Activated CD4-positive, alpha-beta T cell treated with anti-CD3 and anti-CD28 coated beads, Interleukin-2, amount 50 U/mL, for 24 hours (primary cell): ENCODE measurements at places on chromosomes 16 and 17.

DNA sequence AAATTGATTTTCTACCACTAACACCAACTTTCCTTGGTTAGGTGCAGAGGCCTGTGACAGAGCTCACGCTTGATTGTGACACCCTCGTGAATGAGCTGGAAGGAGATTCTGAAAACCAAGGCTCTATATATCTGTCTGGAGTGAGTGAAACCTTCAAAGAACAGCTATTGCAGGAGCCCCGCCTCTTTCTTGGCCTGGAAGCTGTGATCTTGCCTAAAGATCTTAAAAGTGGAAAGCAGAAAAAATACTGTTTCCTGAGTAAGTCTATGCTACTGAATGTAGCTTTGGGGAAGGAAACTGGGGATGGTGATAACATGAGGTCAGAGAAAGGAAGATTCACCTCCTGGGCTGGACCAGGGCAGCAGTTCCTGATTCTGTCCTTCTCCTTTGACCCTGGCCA lies 38.3 kb downstream of the REXO5 start:
- no peak for DNase-seq

- no peak for DNase-seq
These were observed 975 bp downstream of the SNX29 start for GRCh38 chr16:11977376-11978041.

GRCh38 chr17:83170571-83171260 lies 91.3 kb downstream of the METRNL start:
- no peak for DNase-seq

DNA sequence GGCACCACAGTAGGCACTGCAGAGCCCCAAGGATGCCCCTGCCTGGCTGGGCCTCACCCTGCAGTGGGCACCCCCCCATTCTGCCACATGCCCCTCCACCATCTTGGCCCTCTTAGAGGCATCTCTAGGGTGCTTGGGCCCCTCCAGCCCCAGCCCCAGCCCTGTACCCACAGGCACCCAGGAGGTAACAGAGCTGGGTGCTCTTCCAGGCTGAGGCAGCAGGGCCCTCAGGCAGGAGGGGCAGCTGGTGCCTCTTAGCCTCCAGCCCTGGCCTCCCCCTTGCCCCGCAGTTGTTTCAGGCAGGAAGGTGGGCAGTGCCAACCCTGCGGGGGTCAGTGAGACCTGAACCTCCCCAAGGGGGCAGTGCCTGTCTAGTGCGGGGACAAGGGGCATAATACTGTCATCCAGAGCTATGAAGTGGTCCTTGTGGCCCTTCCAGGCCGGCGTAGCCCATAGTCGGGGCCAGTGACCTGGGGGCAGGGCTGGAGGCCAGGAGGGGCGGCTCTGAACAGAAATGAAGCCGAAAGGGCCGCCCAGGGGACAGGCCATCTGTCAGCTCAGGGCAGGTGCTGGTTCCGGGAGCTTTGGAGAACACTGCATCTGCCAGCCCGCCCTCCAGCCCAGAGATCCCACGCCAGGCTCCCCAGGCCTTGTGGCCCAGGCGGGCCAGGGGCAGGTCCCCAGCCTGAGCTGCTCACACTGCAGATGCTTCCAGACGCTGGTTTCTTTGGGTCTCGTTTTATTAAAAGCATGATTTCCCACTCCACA lies 4.9 kb upstream of the AATK start:
- DNase-seq, result no peak

- DNase-seq, result no peak
These were observed 6.8 kb upstream of the WDR45B start for GRCh38 chr17:82655038-82655479.

- DNase-seq, result no peak
These were observed 38.3 kb upstream of the ACSM2B start for GRCh38 chr16:20614186-20615141.

DNA sequence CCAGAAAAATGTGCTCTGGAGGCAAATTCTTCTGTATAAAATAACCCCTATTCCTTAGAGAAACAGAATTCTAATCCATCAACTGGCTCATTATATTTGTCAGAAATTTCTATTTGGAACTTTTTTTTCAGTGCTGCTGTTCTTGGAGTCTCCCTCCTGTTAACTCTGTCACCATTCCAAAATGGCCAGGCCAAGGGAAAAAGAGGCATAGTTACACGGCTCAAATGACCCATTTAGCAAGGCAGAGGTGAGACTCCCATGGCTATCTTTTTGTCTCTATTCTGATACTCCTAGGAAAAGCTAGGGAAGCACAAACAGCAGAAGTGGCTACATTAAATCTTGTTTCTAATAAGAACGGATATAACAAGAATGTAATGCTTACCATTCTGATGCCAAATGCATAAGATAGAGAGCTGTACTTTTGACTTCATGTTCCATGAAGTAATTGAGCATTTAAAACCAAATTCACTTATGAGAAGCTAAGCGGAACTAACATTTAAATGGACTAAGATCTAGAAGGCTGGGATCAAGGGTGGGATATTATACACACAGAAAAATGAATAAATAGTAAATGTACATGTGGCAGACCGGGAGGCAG lies 64.4 kb upstream of the CORO6 start:
- DNase-seq, result no peak

DNA sequence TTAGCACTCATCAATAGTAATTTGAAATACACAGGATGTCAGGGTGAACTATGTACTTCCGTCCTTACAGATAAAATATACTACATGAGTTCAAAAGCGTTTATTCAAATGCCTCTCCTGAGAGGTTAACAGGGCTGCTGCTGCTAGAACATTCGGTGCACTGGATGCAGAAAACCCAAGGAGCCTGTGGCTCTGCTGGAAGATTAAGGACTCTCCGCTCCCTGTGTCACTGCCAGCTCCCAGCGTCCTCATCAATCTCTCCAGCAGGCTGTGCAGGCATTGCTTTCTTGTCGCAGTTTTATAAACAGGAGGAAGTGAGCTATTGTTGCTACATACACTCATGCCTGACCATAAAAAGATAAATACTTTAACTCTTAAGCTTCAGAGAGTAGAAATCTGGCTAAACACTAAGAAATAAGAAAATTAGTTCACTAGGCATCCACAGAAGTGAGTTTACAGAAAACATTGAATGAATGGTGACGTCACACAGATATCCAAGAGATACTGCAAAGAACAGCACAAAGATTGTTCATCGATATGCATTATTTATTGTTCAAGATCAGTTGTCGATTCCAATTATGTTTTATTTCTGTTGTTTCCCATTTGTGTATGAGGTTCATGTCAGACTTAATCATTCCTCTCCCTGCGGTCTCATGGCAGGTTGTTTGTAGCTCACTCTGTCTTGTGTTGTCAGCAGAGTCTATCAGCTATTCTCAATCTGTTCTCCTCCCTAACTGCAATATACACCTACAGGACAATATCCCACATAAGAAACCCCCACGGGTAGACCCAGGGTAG lies 127.9 kb upstream of the MON1B start:
- no peak for DNase-seq

- DNase-seq, result no peak
These were observed 1.7 kb downstream of the EMP2 start for GRCh38 chr16:10578474-10579316.

DNA sequence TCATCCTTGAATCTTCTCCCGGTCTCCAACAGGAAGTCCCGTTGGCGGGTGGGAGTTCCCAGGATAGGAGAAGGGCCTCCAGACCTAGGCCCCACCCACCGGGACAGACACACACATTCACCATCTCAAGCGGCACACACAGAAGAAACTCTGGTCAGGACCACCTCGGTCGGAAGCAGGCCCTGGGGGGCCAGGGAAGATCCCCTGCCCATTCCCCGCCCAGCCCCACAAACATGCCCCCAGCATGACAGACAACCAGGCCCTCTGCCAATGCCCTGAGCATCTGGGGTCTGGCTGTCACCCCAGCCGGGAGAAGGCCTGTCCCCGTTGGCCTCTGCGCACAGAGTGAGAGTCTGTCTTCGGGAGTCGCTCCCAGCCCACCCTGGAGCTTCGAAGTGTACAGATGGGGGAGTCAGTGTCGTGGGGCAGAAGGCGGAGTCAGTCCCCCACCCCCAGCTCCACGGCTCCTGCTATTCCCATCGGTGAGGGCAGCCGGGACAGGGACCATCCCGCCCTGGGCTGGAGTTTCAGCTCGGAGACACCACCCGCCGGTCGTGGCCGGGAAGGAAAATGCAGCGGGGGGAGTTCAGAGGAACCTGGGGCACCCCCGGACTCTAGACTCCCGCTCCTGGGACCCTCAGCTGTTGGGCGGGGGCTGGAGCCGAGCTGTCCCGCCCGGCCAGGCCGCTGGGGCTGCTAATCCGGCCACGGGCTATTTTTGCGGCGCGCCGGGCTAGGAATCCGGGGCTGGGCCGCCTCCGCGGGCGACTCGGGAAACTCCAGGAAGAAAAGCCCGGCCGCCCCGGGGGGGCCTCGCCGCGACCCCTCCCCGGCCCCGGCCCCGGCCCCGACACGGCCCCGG lies 660 bp downstream of the RHBDF1 start:
- DNase-seq, result no peak

- DNase-seq, result no peak
These were observed 225.3 kb downstream of the WWOX start for GRCh38 chr16:78324649-78325285.

GRCh38 chr17:75816693-75817092 lies 27.5 kb downstream of the UNC13D start:
- no peak for DNase-seq

DNA sequence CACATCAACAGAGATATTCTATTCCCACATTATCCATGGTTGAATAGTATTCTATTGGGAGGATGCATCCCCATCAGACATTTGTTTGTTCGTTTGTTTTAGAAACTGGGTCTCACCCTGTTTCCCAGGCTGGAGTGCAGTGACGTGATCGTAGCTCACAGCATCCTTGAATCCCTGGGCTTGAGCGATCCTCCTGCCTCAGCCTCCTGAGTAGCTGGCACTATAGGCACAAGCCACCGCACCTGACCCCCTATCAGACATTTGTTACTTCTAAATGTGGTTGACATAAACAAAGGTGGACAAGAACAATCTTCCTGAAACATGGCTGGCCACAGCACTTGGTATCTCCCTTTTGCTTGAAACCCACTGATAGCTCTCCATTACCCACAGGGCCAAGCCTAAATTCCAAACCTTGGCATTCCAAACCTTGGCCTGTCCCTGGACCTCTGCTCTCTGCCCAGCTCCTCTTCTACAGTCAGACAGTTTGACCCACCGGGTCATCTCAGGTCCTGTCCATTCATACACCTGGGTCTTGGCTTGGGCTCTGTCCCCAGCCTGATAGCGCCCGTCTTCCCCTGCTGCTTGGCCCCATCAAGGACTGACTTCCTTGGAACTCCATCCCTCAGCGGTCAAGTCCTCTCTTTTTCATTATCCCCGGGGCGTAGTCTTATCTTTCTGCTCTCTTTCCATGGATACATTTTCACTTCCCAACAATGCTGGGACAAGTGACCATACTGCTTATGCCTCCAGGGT lies 1.5 kb upstream of the PRR29 start:
- DNase-seq, result no peak

- DNase-seq, result no peak
These were observed 4.3 kb downstream of the ADCY7 start for GRCh38 chr16:50270510-50271147.

- DNase-seq, result no peak
These were observed 550.1 kb upstream of the PSMD7 start for GRCh38 chr16:73746554-73746953.

DNA sequence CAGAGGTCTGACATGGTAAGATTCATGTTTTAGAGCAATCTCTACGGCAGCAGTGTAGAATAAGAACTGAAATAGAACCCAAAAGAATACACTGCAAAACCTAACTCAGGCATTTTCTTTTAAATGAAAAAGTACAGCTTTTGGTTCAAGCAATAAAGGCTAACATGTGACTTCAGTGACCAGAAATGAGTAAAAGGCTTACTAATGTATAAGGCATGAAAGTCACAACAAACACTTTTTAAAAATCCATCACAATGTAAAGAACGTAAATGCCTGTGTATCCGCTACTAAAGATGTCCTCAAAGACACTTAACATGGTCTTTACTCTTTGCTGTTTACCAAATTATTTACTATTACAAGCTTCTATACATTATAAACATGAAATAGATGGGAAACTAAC lies 16.6 kb downstream of the KIAA0753 start:
- DNase-seq, result no peak

DNA sequence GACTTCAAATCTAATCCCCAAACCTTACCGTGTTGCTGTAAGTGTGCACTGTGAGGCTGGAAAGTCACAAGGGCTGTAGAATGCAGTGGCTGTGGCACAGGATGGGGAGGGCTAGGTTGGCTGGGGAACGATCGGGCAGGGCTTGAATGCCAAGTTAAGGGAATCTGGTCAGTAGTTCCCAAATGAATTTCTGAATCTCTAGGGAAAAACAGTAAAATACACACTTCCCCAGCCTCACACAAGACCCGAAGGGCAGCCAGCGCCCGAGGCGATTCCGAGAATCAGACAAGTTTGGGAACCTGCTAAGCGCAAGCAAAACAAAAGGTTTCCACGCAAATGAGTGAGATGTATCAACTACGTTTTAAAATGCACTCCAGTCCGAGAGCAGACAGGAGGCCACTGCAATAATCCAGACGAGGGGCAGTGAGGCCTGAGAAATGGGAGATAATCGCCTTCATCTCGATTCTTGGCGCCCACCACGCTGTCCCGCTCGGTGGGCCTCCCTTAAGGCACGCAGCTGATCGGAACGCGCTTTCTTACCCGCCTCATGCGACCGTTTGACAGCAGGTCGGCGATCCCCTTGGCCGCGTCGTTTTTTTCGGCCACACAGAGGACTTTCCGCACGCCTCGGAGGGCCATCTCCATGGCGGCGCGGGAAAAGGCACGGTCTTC lies 599 bp downstream of the TOP3A start:
- no peak for DNase-seq

GRCh38 chr17:79095345-79096055 lies 20.9 kb downstream of the ENGASE start:
- no peak for DNase-seq

DNA sequence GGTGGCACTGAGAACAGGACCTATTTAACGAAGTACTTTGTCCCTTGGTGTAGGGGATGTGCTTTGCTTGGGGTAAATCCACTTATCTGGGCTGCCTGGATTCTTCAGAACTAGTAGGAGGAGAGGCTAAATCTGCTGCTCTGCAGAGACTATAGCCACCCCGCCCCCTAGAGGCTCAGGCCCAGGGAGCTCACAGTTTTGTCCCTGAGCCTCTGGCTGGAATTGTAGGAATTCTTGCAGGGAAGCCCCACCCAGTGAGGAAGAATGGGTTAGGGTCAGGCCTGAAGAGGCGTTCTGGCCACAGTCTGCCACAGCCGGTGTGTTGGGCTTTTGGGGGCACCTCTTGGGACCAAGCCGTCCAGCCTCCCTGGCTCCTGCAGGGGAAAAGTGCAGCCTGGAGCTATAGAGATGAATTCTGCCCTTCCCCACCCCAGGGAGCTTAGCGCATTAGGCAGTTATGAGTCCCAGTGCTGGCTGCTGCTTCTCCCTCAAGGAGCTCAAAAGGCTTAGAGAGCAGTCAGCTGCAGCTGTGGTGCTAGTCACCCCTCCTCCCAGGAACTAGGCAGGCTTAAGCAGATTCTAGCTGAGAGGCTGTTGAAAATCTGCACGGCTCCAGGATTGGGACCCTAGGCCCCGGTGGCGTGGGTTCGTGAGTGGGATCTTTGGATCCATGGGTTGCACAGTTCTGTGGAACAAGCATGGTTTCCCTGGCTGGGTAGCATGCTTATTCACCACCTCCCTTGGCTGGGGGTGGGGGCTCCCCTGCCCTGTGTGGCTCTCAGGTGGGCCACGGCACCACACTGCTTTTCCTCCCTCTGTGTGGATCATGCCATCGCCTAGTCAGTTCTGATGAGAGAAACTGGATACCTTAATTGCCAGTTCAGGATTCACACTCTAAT lies 237.4 kb upstream of the TOM1L1 start:
- DNase-seq, result no peak

GRCh38 chr16:82331974-82332750 lies 162.1 kb upstream of the MPHOSPH6 start:
- DNase-seq, result no peak

- no peak for DNase-seq
These were observed 4.2 kb upstream of the CXCL16 start for GRCh38 chr17:4743898-4744297.
